ENCODE measurements at places on chromosomes 5 and 9. TPM values are rescaled to one million over a fixed set of nuclear protein-coding genes. Genes with fewer than 3 reads are reported as not detected.

- no peak for DNase-seq
Measured at GRCh38 chr9:92603100-92603499, 66.8 kb downstream of the IPPK start.

DNA sequence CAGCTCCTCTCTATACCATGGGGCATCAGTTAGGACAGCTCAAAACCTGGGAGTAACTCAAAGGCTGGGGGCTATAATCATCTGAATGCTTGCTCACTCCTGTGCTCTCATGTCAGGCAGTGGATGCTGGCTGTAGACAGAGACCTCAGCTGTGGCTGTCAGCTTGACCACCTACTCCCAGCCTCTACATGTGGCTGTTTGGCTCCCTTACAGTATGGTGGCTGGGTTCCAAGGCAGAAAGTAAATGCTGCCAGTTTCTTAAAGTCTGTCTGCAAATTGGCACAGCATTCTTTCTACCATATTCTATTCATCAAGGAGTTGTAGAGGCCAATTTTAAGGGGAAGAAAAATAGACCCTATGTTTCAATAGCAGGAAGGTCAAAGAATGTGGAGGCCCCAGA lies 66.9 kb downstream of the TMC1 start:
- DNase-seq, result no peak

DNA sequence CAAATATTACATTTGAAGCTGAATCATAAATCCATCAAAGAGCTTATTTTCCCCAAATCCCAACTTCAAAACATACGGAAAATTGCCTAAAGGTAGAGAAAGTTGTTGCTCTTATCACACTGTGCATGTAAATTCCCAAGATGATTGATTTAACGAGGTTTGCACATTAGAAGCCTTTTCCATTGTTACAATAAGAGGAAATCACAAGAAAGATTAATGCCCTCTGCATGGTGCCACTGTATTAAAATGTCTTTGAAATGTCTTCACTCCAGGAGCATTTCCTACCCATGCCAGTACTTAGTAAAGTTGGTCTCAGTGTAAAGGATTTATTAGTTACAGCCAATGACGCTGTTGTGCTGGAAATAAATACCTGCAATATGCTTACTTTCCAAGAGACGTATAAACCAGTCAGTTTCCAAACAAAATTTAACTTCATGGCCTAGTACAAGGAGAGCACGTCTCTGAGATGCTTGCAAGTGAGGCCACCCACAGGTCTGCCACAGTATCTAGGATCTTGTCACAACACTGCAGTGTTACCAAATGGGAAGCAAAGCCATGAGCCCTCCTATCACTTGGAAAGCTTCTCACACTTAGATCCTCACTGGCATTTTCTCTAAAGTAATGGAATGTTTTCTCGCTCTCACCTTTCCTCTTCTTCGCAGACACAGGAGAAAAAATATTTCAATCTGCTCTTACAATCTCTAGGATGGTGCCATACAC lies 112.4 kb downstream of the CETN3 start:
- no peak for DNase-seq

GRCh38 chr5:157225469-157226422 lies 40.2 kb upstream of the CYFIP2 start:
- DNase-seq, result no peak

DNA sequence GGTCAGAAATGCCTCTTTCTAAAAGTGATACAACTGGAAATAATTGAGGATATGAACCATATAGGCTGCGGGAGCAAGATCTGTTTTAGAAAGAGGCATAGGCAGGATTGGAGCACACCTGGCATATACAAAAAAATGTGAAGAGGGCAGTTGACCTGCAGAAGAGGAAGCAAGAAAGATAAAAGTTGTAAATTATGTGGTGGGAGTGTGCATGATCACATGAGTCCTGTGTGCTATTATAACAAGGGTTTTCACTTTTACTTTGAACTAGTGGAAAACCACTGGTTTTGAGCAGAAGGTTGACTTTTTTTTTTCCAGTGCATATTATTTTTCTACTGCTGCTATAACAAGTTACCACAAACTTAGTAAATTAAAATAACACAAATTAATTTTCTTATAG lies 489.3 kb downstream of the ANXA1 start:
- DNase-seq, result no peak

GRCh38 chr5:32520356-32520755 lies 65.0 kb upstream of the SUB1 start:
- no peak for DNase-seq

ACTBL2 gene
- not detected for polyA plus RNA-seq

EGFLAM gene
- 1.00 TPM for polyA plus RNA-seq

FNIP1 gene
- 3.2 TPM for polyA plus RNA-seq

RASGEF1C gene
- 0.20 TPM for polyA plus RNA-seq

CERT1 gene
- 9.0 TPM for polyA plus RNA-seq

OR1J2 gene
- not detected for polyA plus RNA-seq

Measured in stomach (tissue), 19 donors.